ENCODE measurements at places on chromosomes 6 and 20.

GRCh38 chr6:111854683-111855082, 18.6 kb downstream of the FYN start:
- DNase-seq, result no peak

- DNase-seq, result no peak
These were observed 49.2 kb downstream of the SERAC1 start for GRCh38 chr6:158118886-158119285.

DNA sequence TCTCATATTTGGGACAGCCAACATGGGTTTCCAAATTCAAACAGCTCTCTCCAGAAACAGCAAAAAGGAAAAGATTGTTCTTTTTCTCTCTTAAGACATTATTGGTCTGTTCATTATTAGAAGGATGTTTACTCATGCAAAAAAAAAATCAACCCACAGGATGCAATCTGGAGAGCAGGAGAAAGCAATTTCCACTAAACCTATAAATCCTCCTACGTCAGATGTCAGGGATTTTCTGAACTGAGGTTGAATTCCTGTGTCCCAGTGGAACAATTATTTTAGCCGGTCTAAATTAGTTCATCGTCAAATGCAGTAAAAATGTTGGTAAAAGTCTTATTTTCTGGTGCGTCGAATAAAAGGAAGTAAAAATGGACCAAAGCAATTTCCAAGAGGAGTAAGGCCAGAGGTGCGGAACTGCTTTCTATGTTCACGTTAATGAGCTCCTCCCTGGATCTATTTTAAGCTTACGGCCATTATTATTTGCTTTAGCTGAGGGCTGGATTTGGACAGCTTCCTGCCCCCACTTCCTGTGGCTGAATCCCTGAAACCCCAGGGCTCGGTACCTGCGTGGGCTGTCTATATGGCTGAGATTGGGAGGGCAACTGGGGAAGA, at the start of gene GABRR1:
GABRR1 (minus strand) TSS at position 60 of the 612 bp plus-strand sequence; CDS start at position 24, 36 bp downstream.
- DNase-seq, result no peak

DNA sequence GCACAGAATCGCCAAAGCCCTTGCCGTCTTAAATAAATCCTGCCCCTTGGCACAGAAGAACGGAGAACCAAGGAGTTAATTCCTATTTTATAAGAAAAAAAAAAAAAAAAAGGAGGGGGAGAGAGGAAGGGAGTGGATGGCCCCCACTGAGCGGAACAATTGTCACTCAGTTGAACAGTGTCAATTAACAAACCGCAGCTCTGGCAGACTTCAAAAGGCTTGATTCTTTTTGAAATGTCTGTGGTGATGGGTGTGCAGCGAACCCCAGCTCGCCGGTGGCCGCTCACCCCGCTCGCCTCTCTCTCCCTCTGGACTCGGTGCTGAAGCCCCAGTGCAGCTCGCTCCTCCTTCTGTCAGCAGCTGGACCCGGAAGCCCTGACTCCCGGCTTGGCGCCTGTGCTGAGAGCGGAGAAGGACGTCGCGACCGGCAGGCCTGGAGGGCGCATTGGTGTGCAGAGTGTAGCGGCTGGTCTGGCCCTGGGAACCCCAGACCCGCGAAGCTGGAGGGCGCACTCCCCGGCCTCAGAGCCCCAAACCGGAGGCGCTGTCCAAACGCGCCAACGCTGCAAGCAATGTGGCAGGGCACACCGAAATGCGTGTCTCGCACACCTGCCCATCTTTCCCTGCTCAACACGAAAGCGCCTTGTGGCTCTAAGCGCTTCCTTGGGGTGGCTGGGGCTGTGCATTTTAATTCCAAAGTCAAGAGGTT, 3.4 kb downstream of the LINC00237 start:
- DNase-seq, result no peak

DNA sequence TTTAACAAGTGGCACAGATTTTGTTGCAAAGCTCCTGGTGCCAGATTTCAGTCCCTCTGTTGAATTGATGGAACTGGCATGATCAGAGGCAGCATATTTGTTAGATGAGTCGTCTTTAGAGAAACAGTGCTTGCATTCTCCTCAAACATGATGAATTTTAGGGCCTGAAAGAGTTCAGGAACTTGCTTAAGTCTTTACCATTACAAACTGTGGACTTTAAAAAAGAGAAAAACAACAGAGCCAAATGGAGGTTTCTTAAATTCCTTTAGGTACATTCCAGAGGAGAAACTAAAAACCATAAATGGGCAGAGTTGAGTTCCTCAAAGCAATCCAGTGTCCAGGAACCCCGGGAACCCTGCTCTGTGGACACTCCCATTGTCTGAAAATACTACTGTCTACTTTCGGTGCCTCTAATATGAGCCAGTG, 2.5 kb downstream of the GTF2H5 start:
- no peak for DNase-seq

- no peak for DNase-seq
These were observed 99.9 kb upstream of the MYL9 start for GRCh38 chr20:36441416-36441815.

- DNase-seq, result no peak
These were observed 168.6 kb downstream of the GMPR start for GRCh38 chr6:16406966-16407365.

GRCh38 chr6:29016559-29017427, 11.7 kb upstream of the ZNF311 start:
- peak; percentile 82 for DNase-seq

DNA sequence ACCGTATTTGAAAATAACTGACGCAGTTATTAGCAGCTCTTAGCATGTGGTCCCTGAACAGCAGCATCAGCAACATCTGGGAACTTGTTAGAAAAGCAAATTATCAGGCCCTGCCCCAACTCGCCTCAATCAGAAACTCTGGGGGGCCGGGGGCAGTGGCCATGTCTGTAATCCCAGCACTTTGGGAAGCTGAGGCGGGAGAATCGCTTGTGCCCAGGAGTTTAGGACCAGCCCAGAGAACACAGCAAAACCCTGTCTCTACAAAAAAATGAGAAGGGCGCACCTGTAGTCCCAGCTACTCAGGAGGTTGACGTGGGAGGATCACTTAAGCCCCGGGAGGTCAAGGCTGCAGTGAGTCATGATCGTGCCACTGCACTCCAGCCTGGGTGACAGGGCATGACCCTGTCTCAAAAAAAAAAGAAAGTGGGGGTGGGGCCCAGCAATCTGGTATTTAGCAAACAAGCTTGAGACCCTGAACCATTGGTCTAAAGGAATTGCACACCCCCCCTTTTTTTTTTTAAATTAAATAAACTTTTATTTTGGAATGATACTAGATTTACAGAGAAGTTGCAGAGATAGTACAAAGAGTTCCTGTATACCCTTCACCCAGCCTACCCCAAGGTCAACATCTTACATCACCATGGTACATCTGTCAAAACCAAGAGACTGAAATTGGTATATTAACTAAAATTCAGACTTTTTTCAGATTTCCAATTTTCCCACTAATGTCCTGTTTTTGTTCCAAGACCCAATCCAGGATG, 6.7 kb downstream of the SRXN1 start:
- DNase-seq, result no peak
